ENCODE measurements at places on chromosomes 13 and 19.
A peak's percentile ranks its signal among the peaks of the same experiment; 100 is the strongest.

GRCh38 chr13:87798536-87798935, 127.4 kb downstream of the SLITRK5 start:
- DNase-seq = no peak

DNA sequence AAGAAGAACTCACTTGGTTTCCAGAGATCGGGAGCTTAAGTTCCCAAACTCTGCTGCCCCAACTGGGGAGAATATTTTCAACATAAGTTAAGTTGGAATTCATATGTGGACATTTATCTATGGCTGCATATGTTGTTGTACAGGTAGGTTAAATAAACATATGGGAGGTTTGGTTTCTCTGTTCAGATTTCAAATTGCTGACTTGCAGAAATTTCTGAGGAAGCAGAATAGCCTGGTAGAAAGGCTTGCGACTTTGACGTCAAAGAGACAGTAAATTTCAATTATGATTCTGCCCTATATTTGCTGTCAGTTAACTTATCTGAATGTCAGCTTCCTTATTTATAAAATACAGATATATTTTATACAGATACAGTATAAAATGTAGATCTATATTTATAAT, 40.0 kb upstream of the TPP2 start:
- DNase-seq = no peak

DNA sequence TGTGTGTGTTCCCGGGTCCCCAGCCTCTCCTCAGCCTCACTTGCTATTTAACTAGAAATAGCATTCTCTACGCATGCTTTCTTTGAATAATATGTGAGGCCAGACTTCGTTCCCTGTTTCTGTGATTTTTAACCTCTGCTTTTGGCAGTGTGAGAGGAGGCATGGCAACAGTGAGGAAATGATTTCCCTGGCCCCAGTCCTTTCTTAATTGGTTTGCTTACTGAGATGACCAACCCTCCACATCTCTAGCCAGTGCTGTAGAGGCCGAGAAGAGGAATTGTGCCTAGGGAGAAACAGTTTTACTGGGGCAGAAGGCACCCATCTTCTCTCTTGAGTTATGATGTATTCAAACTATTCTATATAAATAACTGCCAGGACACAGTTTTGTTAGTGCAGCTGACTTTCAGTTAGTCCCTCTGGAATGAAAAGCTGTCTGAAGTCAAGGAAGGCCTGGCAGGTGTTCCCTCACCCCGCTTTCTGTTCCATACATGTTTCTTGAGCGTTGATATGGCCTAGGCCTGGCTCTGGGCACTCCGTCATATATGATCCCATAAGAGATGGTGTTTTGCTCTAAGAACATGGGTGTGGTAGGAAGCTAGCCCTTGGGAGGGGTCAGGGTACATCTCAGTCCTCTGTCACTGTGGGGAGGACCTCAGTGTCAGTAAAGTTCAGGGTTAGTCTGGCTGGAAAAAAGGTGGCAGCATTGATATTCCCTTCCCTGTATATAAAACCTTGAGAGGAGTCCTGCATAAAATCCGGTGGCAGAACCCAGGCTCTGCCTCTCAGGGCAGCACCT, 73.7 kb upstream of the NPAS1 start:
- no peak for DNase-seq

GRCh38 chr19:5623397-5624017, 624 bp downstream of the SAFB start:
- DNase-seq = no peak

- DNase-seq = no peak
These were observed 78.0 kb downstream of the ZC3H13 start for GRCh38 chr13:45974500-45974899.

DNA sequence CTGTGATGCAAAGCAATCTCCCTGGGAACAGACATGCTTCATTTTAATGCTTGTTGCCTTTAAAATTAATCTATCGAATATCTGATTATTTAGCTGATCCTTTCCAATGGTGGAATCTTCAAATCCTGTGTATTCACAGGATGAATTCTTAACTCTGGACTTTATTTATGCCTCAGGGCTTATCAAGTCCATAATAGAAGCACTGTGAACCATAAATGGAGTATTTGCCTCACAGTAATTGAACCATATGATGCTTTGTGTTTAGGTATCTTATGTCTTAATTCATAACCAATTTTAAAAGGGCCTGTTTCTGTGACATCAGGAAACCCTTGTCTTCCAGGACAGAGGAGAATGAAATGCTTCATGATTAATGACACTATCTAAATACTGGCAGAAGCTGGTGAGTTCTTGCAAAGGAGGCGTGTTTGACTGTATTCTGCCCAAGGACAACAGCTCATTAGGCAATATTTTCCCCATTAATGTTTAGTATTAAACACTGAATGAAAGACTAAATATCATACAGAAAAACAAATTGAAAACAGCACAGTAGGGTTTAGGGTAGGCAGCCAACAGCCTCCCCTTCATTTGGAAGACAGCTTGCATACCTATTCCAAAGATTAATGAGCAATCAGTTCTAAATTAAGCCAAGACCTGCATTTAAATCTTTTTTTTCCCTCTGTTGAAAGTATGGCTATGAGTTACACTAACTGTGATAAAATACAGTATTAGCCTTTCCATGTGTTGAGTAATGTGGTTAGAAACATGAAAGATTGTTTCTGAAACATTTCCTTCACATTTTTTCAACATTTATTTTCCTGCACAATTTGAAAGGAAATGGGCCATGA, 709.4 kb downstream of the PCDH9 start:
- no peak for DNase-seq

- DNase-seq = peak; percentile 26
These were observed 78.3 kb downstream of the CYSLTR2 start for GRCh38 chr13:48731957-48732569.

DNA sequence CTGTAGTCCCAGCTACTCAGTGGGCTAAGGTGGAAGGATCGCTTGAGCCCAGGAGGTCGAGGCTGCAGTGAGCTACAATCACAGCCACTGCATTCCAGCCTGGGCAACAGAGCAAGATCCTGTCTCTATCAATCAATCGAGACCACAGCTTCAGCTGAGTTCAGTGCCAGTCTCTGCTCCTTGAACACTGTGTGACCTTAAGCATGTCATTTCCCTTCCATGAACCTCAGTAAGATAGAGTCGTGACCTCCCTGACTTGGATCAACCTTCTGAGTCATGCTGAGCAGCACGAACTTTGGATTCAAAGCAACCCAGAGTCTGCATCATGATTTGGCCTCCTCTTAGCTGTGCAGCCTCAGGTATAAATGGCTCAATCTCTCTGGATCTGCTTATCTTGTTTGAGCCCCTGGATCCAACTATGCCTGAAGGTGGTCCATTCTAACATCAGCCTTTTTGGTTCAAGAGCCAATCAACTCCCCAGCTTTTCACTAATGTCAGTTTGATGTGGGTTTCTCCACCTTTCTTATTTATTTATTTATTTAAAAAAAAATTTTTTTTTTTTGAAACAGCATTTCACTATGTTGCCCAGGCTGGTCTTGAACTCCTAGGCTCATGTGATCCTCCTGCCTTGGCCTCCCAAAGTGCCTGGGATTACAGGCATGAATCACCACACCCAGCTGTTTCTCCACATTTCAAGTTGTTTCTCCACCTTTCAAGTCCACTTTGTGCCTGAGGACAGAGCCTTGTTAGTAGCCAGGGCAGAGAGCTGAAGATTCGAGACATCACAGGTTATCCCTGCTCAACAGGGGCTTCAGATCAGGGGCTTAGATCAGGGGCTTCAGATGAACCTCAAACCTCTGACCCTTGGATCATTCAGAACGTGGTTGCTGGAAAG, 26.4 kb downstream of the PTPRS start:
- no peak for DNase-seq
